ENCODE measurements at places on chromosomes 5 and 9.

- no peak for DNase-seq
Observed at GRCh38 chr9:105883847-105884246, 189.5 kb downstream of the TMEM38B start.

- DNase-seq = no peak
Observed at GRCh38 chr5:15034379-15034778, 162.8 kb upstream of the ANKH start.

- DNase-seq = peak; percentile 44
Observed at GRCh38 chr5:431001-431710, 11.8 kb upstream of the EXOC3 start.

DNA sequence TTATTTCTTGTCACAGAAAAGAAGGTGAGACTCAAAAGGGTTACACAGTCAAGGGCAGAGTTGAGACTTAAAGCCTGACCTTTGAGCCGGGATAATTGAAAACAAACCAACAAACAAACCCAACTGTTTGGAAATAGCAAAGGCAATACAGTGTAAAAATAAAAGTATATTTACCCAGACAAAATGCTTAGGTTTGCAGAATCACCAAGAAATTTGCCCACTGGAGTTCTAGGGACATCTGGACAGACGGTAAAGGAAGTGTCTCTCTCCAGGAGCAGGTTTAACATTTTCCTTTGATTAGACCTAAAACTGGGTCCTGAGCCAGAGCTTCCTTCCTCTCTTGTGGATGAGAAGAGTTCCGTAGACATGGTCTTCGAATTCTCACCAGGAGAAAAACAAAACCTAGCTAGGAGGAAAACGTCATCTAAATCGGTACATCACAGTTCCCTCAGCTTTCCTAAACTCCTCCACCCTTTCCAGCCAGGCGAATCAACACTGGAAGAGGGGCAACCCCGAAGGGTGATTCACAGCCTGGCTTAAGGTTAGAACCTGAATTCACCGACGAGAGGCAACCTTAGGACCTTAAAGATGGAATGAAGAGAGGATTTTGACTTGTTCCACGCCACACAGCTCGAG, 673 bp downstream of the CDC25C start:
- DNase-seq = peak; percentile 17

DNA sequence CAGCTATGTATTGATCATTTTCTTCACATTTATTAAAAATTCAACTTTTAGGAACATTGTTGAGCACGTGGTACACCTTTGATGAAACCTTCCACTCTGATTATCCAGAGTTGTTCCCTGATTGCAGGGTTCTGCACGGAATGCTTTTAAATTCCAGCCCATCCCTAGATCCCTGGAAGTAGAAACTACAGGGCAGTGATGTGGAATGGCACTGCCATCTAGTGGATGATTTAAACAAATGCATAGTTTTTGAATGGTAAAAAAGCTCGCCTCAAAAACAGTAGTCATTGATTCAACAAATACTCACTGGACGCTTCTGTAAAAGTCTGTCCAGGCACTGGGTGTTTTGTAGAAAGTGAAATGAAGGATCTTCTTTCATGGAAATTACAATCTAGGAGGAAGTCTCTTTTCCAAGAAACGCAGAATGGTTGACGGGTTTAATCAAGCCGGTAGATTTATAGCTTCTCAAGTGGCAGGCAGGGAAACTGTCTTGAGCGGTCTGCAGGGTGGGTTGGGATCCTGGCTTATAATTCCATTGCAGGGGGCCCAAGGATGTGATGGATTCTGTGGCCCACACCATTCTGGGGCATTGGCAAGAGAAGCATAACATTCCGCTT, 118.4 kb downstream of the ARHGAP26 start:
- peak; percentile 78 for DNase-seq

- no peak for DNase-seq
Observed at GRCh38 chr9:91758491-91758981, 191.5 kb downstream of the ROR2 start.
